GM23248 (cell line): ENCODE measurements at places on chromosomes 7 and 10. TPM values are rescaled to one million over a fixed set of nuclear protein-coding genes. Genes with fewer than 3 reads are reported as not detected.
A peak's percentile ranks its signal among the peaks of the same experiment; 100 is the strongest.

- DNase-seq, result peak; percentile 98
These were observed 302.7 kb downstream of the RPS24 start for GRCh38 chr10:78336402-78336791.

GRCh38 chr7:150955519-150956394, 22.4 kb downstream of the KCNH2 start:
- peak; percentile 33 for DNase-seq

DNA sequence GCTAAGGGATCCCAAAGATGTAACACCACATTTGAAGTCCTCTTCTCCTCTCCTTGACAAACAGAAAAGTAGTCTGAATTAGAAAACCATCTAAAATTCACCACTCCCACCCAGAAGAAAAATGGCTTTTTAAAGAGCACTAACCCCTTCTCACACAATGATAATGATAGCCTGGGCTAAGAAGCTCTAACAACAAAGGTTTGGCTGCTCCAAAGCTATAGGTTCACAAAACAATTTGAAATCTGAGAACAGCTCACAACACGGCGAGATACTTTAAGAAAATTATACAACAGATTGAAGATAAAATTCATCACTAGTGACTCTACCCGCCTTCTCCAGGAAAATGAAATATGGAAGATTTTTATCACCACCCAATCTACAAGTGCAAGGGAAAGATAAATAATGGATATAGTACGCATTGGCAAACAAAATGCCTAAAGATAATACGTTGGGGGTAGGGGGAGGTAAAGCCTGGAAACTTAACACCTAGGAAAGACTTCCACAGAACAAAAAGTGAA, 7.4 kb downstream of the ITGB1 start:
- DNase-seq, result no peak

DNA sequence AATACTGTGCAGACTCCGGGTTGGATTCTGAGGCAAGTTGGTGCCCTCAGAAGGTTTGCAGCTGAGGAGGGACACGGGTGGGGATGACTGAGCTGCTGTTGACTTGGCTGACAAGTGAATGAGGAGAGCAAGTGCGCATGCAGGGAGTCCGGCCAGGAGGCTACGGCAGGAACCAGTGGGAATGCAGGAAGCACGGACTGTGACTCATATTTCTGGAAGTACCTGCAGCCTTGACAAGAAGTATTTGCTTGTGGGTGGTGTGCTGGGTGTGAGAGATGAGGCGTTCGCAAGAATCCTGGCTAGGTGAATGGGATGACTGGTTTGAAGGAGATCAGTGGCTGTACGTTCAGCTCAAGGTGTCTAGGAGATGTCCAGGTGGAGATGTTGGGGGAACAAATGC, 30.8 kb upstream of the FXYD4 start:
- no peak for DNase-seq

DNA sequence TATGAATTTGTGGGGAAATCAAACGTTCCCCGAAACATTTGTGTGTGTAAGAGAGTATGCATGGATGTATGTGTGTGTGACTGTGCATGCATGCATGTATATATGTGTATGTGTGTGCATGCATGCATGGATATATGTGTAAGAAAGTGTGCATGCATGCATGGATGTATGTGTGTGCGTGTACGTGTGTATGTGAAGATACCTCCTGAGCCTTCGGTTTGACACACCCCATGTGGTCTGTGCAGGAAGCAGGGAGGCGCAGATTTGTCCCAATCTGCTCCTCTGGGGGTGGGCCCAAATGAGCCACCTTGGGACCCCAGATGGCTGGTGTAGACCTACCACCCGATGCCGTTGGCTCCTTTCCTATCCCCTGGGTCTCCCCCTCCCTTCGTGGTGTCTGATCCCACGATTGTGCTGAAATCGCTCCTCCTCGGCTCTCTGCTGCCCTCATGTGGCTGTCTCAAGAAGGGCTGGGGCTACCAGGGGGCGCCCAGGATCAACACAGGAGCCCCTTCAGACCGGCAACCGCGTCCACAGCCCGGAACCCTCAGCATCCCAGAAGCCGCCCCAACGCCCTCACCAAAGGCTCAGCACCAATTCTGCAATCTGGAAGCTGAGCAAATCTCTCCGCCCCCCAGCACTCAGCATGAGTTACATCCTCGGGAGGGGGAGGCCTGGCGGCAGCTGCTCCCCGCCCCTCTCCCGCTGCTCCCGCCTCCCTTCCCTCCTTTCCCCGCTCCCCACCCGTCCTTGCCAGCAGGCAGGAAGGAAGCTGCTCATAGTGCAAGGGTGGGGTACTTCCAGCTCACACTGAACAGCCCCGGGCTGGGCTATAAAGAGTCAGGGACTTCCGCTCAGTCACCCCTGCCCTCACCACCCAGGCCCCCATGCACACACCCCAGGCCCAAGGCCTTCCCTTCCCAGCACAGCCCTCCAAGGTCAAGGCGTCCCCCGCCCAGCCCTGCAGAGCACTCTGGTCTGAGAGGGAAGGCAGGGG, 2.3 kb upstream of the NOS3 start:
- DNase-seq, result peak; percentile 43

- DNase-seq, result no peak
These were observed 36.9 kb upstream of the KMT2E start for GRCh38 chr7:104976966-104977636.

GRCh38 chr10:51926337-51926736, 226.9 kb upstream of the CSTF2T start:
- DNase-seq, result no peak

DNA sequence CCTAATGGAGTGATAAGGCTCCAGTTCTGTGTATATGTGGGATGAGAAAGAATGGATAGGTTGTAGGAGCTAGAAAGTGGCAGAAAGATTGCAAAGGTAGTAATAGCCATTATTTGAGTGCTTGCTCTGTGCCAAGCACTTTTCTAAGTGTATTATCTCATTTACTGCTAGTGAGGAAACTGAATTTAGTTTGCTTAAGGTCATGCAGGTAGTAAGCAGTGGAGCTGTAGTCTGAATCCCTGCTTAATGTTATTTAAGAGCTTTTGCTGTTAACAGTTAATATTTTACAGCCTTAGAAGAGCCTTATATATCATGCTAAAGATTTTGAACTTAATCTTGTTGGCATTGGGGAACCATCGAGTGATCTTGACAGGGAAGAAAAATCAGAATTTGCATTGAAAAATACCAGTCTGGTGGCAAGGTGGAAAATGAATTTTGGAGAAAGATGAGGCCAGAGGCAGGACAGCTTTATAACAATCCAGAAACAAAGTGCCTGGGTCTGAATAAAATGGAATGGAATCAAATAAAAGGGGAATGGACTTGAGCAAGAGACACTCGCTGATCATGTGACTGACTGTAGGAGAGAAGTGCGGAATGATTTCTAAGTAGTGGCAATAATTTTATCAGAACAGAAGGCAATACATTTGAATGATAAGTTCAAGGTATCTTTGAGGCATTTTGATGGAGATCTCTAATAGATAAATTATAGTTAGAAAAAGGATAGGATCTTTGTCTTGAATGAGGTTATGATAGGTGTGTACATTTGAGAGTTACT, 15.2 kb downstream of the CAPZA2 start:
- no peak for DNase-seq

- DNase-seq, result peak; percentile 92
These were observed 36.2 kb downstream of the LAMB1 start for GRCh38 chr7:107966711-107967110.

DNA sequence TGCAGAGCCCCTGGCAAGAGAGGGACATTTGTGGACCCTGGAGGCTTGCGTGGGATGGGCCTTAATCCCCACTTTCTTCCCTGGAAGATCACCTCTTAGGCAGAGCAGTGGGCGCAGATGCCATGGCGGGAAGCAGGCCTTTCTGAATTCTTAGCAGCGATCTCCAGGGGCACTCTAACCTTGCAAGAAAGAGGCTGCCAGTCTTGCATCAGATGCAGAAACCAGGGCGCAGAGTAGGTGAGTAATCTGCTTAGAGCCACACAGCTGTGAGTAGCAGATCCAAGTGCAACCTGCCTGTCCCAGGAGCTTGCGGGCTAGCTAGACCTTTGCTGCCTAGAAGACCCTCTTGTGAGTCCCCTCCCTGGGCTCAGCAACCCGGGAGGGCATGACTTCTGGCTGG, 40.0 kb downstream of the KCTD7 start:
- DNase-seq, result no peak

DNA sequence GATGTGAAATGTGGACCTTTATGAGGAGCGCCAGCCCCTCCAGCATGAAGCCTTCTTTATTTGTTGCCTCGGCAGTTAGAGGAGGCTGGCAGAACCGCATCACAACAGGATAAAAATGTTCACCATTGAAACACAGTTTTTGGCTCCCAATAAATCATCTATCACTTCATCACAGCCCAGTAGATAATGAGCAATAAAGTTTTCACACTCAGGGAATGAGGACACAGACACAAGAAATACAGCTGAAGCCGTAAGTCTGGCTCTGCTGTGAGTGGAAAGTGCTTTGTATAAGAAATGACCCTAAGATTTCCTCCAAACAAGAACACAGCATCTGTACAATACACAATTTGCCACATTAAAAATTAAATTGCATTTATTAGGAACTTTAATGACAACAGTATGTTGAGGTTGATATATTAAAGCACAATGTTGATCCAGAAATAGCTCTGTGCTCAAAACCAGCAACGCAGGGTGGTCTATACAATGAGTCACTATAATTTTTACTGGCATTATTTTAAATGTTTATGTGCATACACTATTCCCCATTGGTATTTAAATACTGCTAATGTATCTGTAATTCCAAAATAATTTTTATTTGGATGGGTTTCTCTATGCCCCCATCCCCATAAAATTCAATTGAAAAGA, 301.8 kb upstream of the MGMT start:
- no peak for DNase-seq

GRCh38 chr7:134317434-134317833, 704 bp upstream of the SLC35B4 start:
- no peak for DNase-seq

DNA sequence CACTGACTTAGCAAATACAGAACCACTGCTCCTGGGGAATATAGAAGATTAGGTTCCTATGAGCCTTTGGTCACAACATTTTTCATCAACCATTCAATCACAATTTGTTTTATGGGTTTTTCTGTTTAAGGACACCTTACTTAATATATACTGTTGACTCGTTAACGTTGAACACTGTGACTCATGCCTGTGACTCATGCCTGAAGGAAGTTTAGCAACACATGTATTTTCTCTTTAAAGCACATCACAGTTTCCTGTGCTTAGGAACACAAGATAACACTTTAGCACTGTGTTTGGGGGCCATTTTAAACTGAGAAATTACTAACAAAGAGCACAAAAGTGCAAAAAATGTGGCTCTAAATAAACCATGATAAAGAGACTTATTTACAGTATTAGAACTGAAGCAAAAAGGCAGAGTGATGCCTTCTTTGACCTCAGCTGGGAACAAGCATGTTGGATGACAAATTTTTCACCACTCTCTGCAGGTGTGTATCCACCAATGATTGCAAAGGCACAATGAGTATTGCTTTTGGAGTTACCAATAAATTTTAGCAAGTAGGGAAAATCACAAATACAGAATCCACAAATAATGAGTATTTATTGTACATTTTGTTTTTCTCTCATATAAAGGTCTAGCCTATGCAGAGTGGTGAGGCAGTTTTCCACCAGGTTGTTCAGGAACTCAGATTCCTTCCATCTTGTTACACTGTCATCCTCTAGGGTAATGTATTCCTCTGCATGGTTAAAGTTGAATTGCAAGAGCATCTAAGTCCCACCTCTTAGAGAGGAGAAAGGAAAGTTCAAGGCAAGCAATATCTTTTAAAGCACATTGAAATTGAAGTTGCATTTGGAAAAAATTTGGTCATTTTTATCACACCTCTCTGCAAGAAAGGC, 7.3 kb downstream of the FGFBP3 start:
- peak; percentile 93 for DNase-seq

DNA sequence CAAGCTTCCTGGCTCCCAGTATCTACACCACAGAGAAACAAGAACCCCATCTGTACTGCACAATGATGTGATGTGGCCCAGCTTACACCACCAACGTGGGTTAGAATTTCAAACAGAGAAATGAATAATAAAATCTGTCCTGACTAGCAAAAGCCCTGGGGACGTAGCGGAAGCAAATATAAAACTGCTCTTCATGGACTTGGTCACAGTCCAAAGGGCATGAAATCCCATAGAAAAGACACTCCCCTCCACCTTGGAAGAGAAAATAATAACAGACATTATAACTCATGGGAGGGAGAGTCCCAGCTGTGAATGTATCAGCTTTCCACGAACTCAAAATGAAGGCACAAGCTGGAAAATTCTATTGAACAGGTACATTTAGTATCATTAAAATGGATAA, 205.3 kb upstream of the GALNT17 start:
- DNase-seq, result no peak

- no peak for DNase-seq
These were observed 13.9 kb upstream of the LANCL2 start for GRCh38 chr7:55351263-55351662.

DNA sequence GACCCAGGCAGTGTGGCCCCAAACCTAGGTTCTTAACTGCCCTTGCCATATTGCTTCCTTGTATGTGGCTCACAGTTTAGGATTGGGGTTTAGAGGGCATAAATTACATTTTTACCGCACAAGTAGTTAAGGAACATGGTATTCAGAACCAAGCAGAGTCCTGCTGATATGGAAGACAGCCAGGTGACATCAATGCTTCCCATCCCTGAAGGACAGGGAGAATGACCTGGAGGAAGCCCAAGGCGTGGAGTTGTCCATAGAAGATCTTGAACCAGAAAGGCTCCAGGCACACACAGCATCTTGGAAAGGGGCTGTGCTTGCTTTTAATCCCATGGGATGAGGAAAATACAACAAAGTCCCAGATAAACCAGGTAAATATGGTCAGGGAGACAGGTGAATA, 48.3 kb downstream of the ATXN7L1 start:
- no peak for DNase-seq

DNA sequence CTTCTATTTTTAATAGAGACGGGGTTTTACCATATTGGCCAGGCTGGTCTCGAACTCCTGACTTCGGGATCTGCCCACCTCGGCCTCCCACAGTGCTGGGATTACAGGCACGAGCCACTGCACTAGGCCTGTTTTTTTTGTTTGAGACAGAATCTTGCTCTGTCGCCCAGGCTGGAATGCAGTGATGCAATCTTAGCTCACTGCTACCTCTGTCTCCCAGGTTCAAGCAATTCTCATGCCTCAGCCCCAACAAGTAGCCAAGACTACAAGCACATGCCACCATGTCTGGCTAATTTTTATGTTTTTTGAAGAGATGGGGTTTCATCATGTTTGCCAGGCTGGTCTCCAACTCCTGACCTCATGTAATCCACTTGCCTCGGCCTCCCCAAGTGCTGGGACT, 73.7 kb downstream of the TYW1B start:
- no peak for DNase-seq

DNA sequence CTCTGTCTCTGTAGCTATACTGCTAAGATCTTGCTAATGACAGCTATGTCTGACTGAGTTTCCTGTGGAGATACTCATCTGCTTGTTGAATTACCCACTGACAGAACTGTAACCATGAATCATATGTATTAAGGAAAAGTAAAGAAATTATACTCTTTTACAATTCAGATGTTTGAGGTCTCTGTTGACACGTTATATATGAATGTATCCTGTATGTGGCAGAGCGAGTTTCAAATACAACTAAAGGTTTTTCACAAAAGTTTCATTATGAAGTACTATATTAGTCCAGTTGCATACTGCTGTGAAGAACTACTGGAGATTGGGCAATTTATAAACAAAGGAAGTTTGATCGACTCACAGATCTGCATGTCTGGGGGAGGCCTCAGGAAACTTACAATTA, 232.5 kb downstream of the CDK14 start:
- peak; percentile 59 for DNase-seq

The SLC26A5 gene
- not detected in 2 replicates for polyA plus RNA-seq

The CREM gene
- 32.0 and 34.0 TPM in 2 replicates for polyA plus RNA-seq

The TMEM72 gene
- polyA plus RNA-seq, result not detected in 2 replicates

The MRLN gene
- not detected in 2 replicates for polyA plus RNA-seq

The NYAP1 gene
- not detected in 2 replicates for polyA plus RNA-seq

The EGFR gene
- 48.7 and 50.9 TPM in 2 replicates for polyA plus RNA-seq

The NPY4R2 gene
- not detected in 2 replicates for polyA plus RNA-seq

The TRIM73 gene
- polyA plus RNA-seq, result 0.61 and 1.0 TPM in 2 replicates

The PODXL gene
- polyA plus RNA-seq, result 32.8 and 33.6 TPM in 2 replicates

The RBP4 gene
- 0.46 and 0.90 TPM in 2 replicates for polyA plus RNA-seq
